ENCODE measurements at places on chromosomes 6 and 20.

DNA sequence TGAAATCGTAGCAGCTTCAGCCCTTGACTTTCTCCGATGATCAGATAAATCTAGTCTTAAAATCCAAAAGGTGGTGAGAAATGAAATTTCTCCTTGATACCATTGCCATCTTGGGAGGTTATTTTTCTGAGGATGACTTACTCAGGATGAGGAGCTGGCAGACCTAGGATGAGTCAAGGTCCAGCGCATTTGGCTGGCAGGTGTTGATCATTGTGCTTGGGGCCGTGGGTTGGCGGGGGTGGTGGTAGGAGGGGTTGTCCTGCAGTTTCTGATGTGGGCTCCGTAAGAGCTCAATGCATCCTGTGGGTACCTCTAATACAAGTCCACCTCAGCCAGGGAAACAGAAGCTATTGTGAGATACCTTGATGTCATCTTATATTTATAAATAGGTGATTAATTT, 148.3 kb upstream of the SCGN start:
- DNase-seq, result no peak

DNA sequence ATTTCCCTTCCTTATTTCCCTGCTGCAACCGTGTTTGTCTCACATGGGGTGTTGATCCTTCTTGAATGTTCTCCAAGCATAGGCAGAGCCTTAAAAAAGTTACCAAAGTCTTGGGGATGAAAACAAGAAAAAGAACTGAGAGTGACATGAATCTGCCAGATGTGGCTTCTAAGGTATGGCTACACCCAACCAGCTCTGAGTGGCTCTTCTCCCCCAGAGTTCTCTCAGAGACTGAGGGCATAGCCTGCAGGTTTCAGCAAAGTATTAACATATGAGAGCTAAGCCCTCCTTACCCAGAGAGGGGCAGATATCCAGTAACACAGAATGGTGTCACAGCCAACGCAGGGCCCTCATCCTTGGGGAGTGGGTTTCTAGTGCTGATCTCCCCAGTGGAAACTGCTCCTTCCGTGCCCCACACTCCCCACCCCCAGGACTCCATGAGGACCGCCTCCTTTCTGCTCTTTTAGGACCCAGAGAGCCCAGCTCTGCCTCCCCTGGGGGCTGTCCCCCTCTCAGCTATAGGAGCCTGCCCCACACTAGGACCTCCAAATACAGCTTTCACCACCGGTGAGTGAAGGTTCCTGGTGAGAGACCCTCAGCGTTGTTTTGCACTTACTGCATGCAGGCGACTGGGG, 23.3 kb upstream of the SGK2 start:
- no peak for DNase-seq

DNA sequence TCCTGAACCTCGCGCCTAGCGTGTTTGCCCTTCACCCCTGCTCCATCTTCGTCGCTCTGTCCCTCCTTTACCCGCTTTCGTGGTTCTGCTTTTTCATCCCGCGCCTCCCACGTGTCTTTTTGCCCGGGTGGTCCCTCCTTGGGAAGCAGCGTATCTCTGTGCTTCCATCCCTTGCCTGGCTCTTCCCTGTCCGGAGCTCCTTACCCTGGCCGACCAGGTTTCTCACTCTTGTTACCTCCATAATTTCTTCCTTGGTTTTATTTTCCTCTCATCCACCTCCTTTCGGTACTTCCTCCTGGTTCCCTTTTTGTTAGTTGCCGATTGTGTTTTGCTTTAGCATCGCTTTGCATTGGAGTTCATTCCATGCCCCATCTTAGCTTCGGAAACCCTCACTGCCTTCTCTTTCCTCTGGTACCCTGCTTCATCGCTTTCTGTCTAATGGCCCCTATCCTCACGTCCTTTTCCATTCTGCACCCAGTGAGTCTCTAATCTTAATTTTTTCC, 735 bp downstream of the FAM135A start:
- DNase-seq, result peak; percentile 50

DNA sequence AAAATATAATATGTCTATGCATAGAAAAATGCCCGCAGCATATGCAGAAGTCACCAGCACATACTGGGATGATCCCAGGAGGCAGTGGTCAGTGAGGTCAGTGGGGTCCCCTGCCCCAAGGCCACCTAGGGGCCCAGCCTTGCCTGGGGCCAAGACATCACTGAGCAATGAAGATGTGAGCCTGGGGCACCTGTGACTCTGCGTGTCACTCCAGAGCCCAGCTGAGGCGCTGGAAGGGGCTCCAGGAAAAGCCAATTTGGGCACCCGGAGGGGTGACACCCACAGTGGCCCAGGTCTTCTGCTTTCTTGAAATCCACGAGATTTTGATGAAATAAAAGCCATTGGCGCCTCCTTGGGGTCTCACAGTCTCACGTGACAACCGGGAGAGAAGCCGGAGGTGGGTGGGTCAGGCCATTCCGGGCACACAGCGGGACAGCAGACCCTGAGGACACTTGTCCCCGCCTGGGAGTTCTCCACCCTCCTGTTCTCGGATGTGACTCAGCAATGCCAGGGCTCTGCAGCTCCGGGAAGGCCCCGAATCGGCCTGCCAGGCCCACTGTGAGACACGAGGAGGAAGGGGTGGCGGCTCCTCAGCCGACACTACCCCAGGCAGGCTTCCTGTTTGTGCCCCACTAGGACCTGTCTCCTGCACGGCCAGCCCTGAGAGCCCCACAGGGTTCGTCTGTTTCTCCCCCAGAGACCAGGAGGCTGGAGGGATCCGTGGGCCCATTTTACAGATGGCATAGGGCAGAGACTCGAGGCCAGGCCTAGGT, 24.4 kb upstream of the SLCO4A1 start:
- no peak for DNase-seq

GRCh38 chr6:166285233-166285632, 23.0 kb downstream of the PRR18 start:
- no peak for DNase-seq

DNA sequence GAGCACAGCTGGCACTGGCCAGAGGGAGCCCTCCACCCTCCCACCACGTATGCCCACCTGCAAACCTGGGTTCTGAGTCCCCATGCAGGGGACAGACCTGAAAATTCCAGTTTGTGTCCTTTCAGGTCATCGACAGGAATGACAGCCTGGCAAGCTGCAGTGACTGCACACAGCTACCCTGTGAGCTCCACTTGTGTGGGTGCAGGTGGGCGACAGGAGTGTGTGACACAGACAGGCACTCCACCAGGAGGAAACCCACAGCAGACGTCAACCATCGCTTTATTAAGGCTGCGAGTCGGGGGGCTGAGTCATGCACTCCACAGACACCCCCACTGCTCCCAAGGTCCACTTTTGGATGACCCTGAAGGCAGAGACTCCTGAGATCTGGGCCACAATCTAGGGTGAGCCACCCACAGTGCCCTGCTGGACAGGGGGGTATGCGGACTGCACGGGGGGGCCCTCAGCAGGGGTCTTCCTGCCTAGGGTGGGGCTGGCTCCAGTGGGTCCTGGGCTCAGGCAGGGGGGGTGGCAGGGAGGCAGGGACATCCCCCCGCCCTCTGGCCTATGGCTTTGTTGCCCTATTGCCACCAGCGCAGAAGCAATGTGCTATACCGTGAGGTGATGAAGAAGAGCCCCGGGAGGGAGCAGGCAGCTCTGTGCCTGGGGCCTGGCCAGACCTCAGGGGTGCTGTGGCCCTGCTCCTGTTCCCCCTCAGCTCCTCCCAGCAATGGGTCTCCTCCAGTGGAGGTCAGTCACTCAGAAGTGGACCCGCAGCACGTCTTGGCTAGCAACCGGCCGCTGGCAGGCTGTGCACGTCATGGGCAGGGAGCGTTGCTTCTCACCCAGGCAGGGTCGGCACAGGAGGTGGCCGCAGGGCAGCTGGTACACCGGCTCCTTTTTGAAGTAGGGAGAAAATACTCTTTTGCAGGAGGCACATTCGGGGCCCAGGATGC, 25.1 kb upstream of the AVP start:
- no peak for DNase-seq

- DNase-seq, result peak; percentile 89
These were observed 172.6 kb upstream of the KCNG1 start for GRCh38 chr20:51195419-51195901.

DNA sequence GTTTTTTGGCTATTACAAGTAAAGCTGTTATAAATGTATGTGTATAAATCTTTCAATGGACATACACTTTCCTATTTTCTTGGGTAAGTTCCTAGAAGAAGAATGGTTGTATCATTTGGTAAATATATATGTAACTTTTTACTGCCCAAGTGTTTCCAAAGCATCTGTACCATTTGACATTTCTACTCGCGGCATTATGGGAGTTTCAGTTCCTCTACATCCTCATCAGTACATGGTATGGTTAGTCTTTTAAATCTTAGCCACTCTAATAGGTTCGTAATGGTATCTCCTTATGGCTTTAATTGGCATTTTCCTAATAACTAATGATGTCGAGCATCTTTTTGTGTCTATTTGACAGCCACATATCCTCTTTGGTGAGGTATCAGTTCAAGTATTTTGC, 12.9 kb downstream of the SNPH start:
- DNase-seq, result no peak

DNA sequence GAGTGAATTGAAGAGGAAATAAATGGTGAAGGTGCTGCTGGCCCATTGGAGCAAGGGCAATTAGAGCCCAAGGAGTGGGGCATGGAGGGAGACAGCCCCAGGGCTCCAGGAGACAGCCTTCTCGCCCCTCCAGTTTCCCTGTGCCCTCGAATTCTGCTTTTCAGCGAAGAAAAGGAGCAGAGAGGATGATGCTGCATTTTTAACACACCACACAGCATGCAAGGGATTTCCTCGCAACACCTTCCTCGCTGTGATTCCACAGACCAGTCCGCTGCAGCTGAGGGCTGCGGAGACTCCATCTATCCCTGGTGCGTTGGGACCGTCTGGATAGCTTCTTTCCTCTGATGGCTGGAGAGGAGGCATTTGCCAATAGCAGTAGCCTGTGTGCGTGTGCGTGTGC, 41.7 kb downstream of the PTCHD4 start:
- DNase-seq, result peak; percentile 26

GRCh38 chr6:11923621-11924020, 88.5 kb upstream of the HIVEP1 start:
- no peak for DNase-seq

- DNase-seq, result no peak
These were observed 328.4 kb downstream of the BCKDHB start for GRCh38 chr6:80434691-80435350.

GRCh38 chr6:146273490-146273889, 244.6 kb downstream of the GRM1 start:
- DNase-seq, result no peak

- no peak for DNase-seq
These were observed 6.7 kb downstream of the FLOT1 start for GRCh38 chr6:30735668-30736314.

- no peak for DNase-seq
These were observed 67.1 kb downstream of the SCAF8 start for GRCh38 chr6:154800338-154800737.

DNA sequence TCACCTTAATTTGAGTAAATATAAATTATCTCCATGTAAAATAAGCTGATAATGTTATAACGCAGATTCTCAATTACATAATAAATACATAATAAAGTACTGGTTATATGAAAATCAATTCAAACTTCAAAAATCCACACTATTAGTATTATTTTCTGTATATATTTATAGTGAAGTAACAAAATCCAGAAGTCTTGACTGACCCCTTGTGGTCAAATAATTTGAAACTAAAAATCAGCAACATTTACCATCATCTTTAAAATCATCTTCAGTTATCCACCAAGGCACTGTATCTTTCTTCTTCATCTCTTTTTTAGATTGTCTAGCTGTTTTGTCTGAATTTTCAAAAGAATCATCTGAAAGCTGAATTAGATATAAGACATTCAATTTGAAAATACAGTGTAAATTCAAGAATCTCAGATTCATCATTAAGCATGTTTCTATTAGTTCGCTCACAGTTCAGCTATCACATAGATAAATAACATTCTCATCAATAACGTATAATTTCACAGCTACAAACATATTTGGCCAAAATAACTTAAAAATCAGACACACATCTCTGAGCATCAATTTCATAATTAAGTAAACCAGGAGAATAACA, 6.5 kb downstream of the CEP162 start:
- DNase-seq, result peak; percentile 49

GRCh38 chr20:2917266-2917665, 44.0 kb downstream of the PTPRA start:
- no peak for DNase-seq

DNA sequence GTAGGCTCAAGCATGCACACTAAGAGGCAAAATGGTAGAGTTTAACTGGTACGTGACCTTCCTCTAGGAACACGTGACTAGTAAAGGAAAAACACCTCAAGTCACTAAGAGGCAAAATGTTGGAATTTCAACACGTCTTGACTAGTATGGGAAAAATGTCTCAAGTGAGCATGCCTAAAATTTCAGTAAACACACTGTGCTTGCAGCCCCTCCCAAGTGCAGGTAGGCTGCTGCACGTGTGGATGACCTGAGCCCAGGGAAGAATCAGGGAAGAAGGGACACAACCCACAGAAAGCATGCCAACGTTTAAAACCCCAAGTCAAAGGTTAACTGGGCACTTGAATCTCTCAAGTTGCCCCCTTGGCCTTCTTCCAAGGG, 162.2 kb downstream of the TENT5A start:
- no peak for DNase-seq

GRCh38 chr6:14665827-14666724, 548.5 kb downstream of the CD83 start:
- peak; percentile 58 for DNase-seq

GRCh38 chr6:6842291-6842690, 253.8 kb downstream of the LY86 start:
- DNase-seq, result no peak

DNA sequence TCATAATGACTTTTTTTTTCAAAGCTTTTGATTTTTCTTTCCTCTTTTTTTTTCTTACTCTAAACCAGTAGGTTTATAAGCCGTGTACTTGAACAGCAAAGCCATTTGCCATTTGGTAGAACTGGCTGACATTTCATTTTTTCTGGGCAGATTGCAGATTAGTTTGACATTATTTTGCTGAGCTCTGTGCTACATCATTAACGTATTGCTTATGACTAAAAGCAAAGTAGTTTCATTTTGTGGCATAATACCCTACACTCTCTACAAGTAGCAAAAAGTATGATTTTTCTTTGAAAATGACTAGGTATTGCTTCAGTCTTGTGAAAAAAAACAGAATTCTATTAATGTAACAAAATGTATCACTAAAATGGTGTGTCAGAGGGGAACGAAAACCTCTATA, 141.3 kb downstream of the GRIK2 start:
- no peak for DNase-seq

DNA sequence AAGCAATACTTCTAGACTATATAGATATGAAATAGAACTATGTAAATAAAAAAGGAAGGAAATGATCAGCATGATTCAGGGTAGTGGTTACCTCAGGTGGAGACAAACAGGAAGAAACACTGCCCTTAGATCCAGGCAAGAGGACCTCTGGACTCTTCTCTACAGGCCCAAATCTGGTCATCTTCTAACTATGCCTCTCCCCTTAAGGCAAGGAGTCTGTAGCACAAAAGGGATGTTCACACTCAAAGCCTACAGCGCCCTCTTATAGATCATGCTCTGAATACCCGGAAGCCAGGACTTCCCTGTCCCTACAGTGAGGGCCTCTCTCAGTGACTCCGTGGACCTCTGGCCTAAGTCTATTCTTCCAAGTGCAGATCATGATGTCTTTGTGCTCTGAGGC, 30.4 kb upstream of the HIVEP2 start:
- no peak for DNase-seq

- no peak for DNase-seq
These were observed 2.5 kb downstream of the DIDO1 start for GRCh38 chr20:62923669-62924441.

GRCh38 chr6:109010705-109011102, 83.9 kb downstream of the SESN1 start:
- DNase-seq, result peak; percentile 16

All from astrocyte of the hippocampus (primary cell).